ENCODE measurements at places on chromosomes 13 and 19. TPM values are rescaled to one million over a fixed set of nuclear protein-coding genes. Genes with fewer than 3 reads are reported as not detected.

GRCh38 chr13:40787062-40787461 lies 2.3 kb upstream of the SLC25A15 start:
- no peaks in the 10 kb centered on the region for H3K4me1 ChIP-seq
- no peaks in the 10 kb centered on the region for H3K36me3 ChIP-seq
- H3K27me3 ChIP-seq = no peaks in the 10 kb centered on the region
- no peak overlapping the region for H3K27ac ChIP-seq
- no peak for DNase-seq

DNA sequence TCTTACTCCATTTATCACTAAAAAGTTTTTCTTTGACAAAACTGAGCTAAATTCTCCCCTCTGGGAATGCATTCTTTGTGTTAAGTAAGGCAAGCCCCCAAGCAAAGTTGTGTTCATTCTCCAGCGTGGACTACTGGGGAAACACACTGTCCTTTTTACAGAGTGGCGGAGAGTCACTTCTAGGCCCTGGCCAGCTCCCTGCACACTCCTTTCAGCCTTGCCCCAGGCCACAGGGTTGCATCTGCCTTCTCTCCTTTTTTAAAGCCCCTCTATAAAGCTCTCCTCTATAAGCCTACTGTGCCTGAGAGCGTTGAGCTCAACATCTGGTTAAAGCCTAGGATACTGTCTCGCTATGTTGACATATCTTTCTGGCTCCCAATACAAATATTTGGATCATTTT lies 803.4 kb downstream of the PCDH17 start:
- no peaks in the 10 kb centered on the region for H3K27me3 ChIP-seq
- H3K4me1 ChIP-seq = no peaks in the 10 kb centered on the region
- no peaks in the 10 kb centered on the region for H3K36me3 ChIP-seq
- no peak overlapping the region for H3K27ac ChIP-seq

DNA sequence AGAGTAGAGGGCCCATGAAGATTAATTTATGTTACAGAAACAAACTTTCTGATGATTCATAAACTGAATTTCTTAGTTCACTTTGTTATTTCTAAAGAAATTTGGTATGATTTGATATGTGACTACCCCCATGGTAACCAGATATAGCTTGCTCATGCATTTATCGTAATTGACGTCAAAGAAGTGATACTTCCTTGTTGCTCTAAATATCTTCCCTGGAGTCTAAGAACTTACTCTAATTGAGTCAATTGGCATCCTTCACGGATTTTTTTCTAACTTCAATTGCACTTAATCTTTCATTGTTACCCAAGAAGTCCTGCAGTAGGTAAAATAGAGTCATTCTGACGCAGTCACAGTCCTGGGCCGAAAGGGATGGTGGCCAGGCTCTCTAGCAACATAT lies 240.9 kb downstream of the GPC5 start:
- no peaks in the 10 kb centered on the region for H3K4me1 ChIP-seq
- H3K36me3 ChIP-seq = no peaks in the 10 kb centered on the region
- no peaks in the 10 kb centered on the region for H3K27me3 ChIP-seq
- no peak overlapping the region for H3K4me3 ChIP-seq
- DNase-seq = no peak

DNA sequence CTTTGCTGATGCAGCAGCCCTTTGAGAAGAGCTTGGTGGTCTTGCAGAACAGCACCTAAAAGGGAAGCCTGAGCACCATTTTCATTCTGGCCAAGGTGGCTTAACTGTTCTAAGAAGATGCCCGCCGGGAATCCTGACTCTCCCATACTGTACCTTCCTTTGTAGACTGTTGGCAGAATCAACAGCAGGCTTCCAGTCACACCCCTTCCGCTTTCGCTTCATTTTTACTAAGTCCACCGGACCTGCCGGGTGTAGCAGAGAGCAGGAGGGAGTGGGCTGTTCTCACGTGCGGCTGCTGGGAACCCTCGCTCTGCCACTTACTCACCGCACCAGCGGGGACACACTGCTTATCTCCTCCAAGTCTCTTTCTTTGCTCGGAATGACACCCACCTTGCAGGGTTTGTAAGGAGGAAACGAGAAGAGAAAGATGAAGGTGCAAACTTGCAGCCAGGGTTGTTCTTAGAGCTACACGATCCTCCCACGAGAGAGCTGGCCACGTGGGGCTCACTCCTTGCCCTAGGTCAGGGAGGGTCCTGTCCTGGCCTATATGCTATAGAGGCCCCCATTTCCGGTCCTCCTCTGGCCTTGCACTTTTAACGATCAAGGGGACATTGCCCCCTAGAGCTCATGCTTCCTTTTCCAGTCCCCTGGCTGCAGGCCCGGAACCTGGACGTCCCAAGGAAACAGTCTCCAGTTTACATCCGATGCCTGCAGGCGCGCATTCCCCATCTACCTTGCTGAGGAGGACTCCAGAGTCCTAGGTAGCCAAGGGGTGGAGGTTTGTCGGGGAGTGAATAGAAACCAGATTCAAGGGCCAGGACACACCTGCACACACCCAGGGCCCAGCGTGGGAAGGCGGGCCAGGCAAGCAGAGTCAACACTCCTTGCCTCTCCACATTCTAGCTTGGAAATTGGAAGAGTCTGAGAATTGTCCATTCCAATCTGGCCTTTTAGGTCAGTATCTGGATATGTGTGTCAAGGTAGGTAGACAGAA lies 453.6 kb downstream of the IRS2 start:
- no peak for DNase-seq
- no peaks in the 10 kb centered on the region for H3K4me1 ChIP-seq
- no peak overlapping the region for H3K27ac ChIP-seq
- H3K4me3 ChIP-seq = no peak overlapping the region

DNA sequence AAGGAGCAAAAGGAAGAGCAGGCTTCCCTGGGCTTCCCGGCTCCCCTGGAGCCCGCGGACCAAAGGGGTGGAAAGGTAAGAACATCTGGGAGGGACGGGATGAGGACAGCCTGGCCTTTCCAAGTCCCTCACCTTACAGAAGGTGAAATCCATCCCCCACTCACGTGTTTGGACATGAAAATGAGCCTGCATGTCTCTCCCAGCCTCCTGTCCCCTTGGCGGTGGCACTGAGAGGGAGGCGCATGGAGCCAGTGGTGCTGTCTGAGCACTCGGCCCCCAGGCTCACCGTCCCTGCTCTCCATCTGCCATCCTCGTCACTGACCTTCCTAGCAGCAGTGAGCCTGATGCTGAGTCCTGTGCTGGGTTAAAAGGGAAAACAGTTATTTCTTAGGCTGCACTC lies 104.2 kb downstream of the RAB20 start:
- no peak overlapping the region for H3K4me3 ChIP-seq
- H3K27me3 ChIP-seq = no peaks in the 10 kb centered on the region
- no peaks in the 10 kb centered on the region for H3K4me1 ChIP-seq
- no peaks in the 10 kb centered on the region for H3K36me3 ChIP-seq
- no peak for DNase-seq

DNA sequence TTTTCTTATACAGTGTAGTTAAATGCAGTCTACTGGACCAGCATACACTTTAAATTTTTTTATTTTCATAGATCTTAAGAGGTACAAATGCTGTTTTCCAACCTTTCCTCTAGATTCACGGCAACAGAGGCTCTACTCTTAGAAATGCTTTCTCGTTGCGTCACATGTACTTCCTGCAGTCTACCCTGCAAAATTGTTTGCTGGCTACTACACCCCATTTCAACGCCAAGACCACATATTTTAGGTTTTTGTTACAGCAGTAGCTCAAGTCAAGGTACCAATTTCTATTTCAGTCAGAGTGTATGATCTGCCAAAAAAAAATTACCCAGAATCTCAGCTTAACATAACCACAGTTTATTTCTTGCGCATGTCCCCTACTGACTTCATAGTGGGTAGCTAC lies 94.1 kb downstream of the TNFSF13B start:
- no peak overlapping the region for H3K27ac ChIP-seq
- H3K36me3 ChIP-seq = no peaks in the 10 kb centered on the region
- H3K27me3 ChIP-seq = no peaks in the 10 kb centered on the region
- no peaks in the 10 kb centered on the region for H3K4me1 ChIP-seq
- H3K4me3 ChIP-seq = no peak overlapping the region

GRCh38 chr13:73496711-73497110 lies 437.9 kb downstream of the KLF5 start:
- no peaks in the 10 kb centered on the region for H3K36me3 ChIP-seq
- DNase-seq = no peak
- H3K4me1 ChIP-seq = no peaks in the 10 kb centered on the region
- no peak overlapping the region for H3K27ac ChIP-seq

DNA sequence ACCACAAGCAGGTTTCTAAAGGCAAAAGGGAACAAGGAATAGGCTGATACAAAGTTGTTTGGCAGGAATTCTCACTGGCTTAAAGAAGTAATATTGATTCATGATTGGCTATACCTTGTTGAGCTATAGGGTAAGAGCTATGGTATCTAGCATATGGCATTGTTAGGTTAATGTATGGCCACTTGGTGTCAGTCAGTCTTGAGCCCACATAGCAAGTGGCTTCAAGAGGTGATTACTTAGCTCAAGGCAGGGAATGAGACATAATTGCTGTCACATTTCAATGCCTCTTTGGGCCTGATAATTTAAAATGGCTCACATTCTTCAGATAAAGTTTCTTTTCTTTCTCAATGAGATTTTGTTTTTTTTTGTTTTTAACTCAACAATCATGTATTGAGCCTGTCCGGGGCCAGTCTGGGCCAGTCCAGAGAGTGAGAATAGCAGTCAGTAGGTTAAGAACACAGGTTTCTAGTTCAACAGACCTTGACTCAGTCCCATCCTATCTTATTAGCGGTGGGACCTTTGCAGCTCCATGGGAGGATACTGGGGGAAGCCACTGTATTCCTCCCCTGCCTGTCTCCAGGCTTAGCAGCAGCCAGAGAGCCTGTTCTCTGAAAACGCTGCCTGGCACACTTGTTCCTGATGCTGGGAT lies 45.8 kb upstream of the RCBTB2 start:
- H3K27ac ChIP-seq = peak overlapping the region; percentile 63
- no peaks in the 10 kb centered on the region for H3K27me3 ChIP-seq
- no peak overlapping the region for H3K4me3 ChIP-seq

The TEAD2 gene
- 28.0 TPM for total RNA-seq

The NFIC gene
- total RNA-seq = 160 TPM

The SLC44A2 gene
- total RNA-seq = 91.1 TPM

The ATP8B3 gene
- 0.18 TPM for total RNA-seq

The CELF5 gene
- total RNA-seq = 0.36 TPM
